Activated B cell treated with CpG ODN at 0.5 μM for 24 hours (primary cell): ENCODE measurements at places on chromosomes 12 and 14. TPM values are rescaled to one million over a fixed set of nuclear protein-coding genes. Genes with fewer than 3 reads are reported as not detected.

The SLC35E3 gene
- 7.8 and 9.5 TPM in 2 replicates for total RNA-seq

GRCh38 chr14:90140298-90140955 lies 78.6 kb downstream of the KCNK13 start:
- no peak for DNase-seq

The KLRD1 gene
- total RNA-seq: 0.24 and 0.27 TPM in 2 replicates

DNA sequence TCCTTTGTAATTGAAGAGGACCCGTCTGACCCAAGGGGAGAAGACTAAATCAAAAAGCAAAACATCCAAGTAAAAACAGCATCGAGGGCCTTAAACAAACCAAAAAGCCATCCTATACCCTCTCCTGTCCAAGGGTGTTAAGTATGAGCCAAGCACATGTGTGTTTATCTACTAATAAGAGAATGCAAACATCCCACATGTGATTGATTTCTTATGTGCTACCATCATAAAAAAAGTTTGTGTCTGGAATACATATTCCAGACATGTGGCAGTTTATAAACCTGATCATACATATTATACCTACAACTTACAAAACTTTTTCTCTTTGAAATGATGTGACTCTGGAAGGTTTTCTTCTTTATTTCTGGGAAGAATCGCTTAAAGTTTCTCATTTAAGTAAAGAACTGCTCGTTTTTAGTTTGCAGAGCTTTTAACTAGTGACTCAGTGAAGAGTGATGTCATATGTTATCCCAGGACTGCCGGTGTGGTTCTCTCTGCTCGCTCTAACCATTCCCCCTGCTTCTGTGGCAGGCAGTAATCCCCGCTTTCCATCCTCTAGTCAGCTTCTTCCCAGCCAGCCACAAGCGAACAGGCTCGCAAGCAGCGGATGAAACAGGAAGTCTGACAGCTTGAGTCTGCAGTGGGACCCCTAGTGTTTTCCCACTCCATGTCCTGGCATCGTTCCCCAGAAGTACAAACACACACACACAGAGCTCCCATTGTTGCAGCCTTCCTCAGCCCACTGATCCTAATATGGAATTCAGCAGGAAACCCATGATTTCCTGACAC lies 431 bp upstream of the RHOJ start:
- no peak for DNase-seq

GRCh38 chr14:81122326-81122725 lies 98.4 kb downstream of the GTF2A1 start:
- DNase-seq: no peak

The KLHL33 gene
- total RNA-seq: 0.42 and 0.53 TPM in 2 replicates

DNA sequence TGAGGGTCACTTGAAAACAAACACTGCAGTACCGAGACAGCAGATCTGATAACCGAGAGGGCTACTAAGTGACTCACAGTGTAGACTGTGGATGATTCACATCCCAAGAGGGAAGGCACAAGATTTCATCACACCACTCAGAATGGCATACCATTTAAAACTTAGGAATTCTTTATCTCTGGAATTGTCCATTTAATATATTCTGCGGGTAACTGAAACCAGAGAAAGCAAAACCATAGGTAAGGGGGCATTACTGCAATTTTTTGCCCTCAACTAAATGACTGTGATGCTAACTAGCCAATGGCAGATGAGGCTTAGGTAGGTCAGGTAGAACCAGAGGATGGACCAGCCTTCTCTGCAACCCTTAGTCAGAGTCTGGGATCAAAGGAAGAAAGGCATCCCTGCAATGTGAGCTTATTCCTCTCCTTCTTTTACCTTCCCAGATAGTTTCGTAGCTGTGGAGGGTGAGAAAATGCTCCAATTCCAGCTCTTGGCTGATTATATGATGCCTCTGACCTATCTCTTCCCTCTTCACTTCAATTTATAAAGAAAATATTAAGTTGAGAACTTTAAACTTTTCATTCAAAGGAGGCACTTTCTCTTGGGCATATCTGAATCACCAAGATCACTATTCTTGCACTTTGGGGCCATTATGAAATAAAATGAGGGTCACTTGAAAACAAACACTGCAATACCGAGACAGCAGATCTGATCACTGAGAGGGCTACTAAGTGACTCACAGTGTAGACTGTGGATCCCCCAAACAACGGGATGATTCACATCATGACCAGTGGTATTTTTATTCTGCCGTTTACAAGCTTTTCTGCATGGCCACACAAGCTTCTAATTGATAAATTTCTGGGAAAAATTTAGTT lies 6.8 kb downstream of the ART4 start:
- DNase-seq: no peak

DNA sequence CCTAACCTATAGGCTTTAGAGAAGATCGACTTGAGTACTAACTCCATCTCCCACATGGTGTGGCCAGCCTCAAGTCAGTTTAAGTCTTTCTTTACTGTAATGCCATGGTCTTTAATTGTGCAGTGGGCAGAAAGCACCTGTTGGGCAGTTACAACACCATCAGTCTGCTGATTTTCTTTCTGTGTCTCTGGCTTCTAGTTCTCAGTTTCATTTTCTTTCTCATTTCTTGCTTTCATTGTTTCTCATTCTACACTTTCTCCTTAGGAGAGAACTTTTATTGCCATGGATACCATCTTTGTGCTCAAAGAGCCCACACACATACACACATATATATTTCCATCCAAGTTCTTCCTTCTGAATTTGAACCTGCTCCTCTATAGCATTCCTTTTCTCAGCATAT lies 96.1 kb upstream of the SLC16A7 start:
- no peak for DNase-seq

The KRT4 gene
- not detected in 2 replicates for total RNA-seq

DNA sequence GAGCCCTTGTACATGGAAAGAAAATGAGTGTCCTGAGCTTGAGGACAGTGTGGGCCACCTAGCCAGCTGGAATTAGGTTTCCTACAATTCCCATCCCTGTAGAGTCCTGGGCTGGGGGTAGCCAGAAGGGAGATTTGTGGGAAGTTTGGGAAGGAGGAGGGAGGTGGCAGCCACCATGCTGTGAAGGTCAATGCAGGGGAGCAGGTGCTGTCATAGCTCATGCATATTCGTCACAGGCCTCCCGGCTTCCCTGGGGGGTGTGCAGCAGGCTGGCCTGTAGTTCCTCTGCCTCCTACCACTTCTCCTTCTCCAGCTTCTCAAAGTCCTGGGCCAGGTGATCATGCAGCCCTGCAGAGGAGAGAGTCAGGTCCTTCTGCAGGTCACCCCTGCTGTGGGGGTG lies 121.3 kb downstream of the TBX3 start:
- no peak for DNase-seq

DNA sequence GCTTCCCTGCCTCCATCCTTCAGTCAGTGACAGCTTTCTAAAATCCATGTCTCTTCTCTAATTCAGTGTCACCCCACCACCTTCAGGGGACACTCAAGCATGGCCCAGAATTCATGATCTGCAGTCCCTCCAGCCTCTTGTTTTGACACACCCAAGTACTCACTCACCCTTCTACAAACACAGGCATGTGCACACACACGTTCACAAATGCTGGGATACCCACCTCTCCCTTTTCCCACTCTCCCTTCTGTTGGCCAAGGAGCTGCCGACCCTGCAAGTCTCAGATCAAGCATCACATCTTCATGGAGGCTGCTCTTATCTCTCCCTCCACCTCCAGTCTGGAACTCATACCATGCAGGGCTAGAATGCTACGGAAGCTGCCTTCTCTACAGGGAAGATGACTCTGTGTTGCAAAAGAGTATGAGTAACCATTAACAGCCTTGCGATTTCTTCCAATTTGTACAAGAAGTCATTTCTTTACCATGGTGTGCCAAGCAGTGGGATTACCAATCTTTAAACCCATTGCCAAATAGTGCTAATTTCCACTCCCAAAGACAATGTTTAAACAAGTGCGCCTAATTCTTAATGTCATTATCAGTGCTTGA lies 196.1 kb downstream of the BCL11B start:
- DNase-seq: no peak

- no peak for DNase-seq
Measured at GRCh38 chr14:95370076-95370475, 50.4 kb upstream of the CLMN start.

The PPM1A gene
- total RNA-seq: 40.1 and 47.5 TPM in 2 replicates

GRCh38 chr12:131217024-131217586 lies 263.4 kb downstream of the ADGRD1 start:
- DNase-seq: no peak

The GCH1 gene
- total RNA-seq: 15.5 and 17.2 TPM in 2 replicates

GRCh38 chr12:45235087-45236025 lies 19.5 kb downstream of the ANO6 start:
- DNase-seq: no peak

- no peak for DNase-seq
Measured at GRCh38 chr12:20557096-20557495, 138.0 kb upstream of the SLCO1C1 start.

- no peak for DNase-seq
Measured at GRCh38 chr14:99330316-99331240, 58.6 kb upstream of the BCL11B start.

DNA sequence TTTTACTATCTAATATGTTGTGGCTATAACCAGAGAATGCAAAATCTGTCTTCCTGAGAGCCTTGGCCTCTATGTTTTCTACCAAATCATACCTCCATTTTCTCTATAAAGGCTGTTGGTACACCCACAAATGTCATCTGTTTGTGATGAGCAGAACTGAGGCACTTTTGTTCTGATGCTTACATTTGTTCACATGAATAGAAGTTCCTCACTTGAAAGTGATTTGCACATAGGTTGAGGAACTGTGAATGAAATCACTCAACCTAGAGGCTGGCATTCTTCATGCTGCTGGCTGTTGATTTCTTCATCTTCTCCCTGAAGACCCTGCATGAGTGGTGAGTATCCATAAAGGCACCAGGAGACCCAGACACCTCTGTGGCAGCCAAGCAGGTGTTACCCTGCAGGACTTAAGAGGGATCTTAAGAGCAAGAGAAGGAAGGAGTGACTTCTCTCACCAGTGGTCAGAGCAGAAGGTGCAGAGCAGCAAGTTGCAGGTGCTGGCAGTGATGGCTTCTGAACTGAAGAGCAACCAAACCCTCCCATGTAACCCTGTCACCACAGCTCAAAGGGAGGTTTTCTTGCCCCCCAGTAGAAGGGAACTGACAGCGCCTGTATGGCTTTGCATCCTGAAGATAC lies 110.3 kb downstream of the HMGA2 start:
- DNase-seq: no peak

- no peak for DNase-seq
Measured at GRCh38 chr14:47485421-47485820, 190.0 kb downstream of the MDGA2 start.

DNA sequence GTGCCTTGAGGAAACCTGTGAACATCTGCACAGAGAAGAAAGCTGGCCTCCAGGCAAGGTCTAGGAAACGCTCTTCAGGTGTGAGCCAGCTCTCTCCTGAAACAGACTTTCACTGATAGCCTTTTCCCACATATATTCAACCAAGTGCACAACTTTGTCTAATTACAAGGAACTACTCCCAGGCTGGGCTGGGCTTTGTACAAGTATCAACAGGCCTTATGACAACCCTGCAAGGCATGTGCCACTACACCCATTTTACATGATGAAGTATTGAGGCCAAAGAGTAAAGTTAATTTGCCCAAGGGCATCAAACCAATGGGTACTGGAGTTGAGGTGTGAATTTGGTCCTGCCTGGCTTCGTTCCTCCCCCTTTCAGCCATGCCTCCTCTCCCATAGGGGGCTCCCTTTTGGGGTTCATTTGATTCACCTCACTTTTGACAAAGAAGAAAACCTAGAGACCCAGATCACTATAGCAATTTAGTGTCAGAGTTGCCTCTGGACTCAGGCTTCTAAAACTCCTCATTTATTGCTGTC lies 2.1 kb downstream of the CSRP2 start:
- no peak for DNase-seq

GRCh38 chr12:92431146-92431545 lies 271.6 kb upstream of the PLEKHG7 start:
- DNase-seq: peak; percentile 27

DNA sequence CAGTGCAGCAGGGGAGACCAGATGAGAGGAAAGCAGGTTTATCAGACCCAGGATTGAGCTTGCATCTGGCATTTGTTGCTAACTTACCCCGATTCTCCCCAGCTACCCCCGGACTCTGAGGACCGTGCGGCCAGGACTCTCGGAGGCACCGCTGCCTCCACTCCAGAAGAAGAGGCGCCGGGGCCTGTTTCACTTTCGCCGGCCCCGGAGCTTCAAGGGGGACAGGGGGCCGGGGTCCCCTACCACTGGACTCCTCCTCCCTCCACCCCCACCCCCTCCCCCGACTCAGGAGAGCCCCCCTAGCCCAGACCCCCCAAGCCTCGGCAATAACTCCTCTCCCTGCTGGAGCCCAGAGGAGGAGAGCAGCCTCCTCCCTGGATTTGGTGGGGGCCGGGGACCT lies 6.5 kb upstream of the CPNE6 start:
- DNase-seq: no peak

DNA sequence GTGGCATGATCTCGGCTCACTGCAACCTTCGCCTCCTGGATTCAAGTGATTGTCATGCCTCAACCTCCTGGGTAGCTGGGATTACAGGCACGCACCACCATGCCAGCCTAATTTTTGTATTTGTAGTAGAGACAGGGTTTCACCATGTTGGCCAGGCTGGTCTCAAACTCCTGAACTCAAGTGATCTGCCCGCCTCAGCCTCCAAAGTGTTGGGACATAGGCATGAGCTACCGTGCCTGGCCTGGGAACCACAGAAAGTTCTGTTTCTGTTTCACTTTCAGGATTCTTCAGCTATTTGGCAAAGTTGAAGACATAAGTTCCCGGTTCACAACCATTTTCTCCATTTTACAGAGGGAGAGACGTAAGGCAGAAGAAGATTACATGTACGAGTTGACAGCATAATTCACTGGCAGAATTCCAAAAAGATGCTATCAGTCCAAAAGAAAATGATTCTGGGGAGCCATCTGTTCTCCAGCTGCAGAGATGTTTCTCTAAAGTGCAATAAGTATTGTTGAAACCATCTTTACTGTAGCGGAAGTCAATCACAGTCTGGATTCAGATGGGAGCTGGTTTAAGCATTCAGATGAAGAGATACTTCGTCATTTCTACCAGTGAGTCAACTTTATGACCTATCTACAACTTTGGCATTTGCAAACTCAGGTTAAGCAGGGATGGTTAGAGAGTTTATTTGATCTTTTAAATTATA lies 8.1 kb upstream of the RNF34 start:
- no peak for DNase-seq

DNA sequence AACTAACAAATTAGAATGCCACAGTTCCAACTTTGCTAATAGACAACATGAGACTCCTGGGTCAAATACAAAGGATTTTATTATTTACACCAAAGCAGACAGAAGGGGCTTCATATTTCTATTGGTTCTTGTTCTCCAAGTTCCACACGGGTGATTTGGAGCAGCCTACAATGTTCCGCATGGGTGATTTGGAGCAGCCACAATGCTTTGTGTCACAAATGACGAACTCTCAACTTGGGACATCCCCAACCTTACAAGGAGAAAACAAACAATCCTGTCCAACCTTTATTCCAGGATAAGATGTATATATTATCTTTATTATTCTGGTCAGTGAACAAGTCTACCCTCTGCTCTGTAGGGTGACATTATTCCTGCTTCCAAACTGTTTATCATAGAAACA lies 694.3 kb upstream of the MGAT4C start:
- no peak for DNase-seq

- DNase-seq: no peak
Measured at GRCh38 chr14:77667331-77667730, 40.5 kb downstream of the ALKBH1 start.

The FAM181A gene
- not detected in 2 replicates for total RNA-seq

- DNase-seq: no peak
Measured at GRCh38 chr12:116358536-116358892, 81.0 kb upstream of the MED13L start.
